CD4-positive, CD25-positive, alpha-beta regulatory T cell (primary cell): ENCODE measurements at places on chromosomes 6 and 20. TPM values are rescaled to one million over a fixed set of nuclear protein-coding genes. Genes with fewer than 3 reads are reported as not detected.
A peak's percentile ranks its signal among the peaks of the same experiment; 100 is the strongest.

ZBTB24 gene
- total RNA-seq: 20.2 TPM

- no peak for DNase-seq
Measured at GRCh38 chr20:11248687-11249638, 575.2 kb upstream of the JAG1 start.

- DNase-seq: no peak
Measured at GRCh38 chr6:109660526-109661320, 30.3 kb downstream of the AK9 start.

DNA sequence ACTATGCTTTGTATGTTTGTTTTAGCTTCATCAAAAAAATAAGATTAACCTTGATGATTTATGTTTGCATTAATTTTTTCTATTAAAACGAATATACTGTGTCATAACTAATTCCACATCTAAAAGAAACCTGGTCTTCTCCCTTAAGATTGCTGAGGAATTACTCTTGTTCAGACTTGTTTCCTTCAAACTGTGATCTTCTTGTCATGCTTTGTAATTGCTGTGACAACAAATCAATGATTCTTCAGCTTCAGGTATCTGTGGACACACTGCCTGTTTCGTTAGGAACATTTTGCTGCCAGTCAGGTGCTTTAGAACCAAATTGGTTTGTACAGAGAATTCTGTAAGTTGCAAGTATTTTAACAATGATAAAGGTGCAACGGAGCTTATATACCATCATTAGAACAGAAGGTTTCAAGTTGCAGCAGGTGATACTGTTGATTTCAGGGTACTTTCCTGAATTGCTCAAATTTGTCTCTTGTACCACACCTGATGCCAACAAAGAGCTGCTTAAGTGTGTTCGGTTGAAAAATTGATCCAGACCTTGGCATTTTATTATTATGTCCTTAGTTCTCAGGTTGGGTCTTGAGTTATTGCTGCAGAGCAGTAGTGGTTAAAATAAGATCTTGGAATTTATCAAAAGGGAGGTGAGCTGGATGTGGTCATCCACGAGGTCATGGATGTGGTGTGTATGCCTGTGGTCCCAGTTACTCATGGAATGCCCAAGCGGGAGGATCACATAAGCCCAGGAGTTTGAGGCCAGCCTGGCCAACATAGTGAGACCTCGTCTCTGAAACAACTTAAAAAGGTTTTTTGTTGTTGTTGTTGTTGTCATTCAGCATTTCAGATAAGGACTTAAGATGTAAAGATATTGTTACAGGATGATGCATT, 19.5 kb downstream of the SYTL3 start:
- no peak for DNase-seq

GRCh38 chr20:39136798-39137197, 174.7 kb downstream of the DHX35 start:
- no peak for DNase-seq

- no peak for DNase-seq
Measured at GRCh38 chr6:145349950-145350510, 385.3 kb downstream of the EPM2A start.

ARMC12 gene
- 0.57 TPM for total RNA-seq

GRCh38 chr6:14265049-14266021, 147.8 kb downstream of the CD83 start:
- no peak for DNase-seq

DNA sequence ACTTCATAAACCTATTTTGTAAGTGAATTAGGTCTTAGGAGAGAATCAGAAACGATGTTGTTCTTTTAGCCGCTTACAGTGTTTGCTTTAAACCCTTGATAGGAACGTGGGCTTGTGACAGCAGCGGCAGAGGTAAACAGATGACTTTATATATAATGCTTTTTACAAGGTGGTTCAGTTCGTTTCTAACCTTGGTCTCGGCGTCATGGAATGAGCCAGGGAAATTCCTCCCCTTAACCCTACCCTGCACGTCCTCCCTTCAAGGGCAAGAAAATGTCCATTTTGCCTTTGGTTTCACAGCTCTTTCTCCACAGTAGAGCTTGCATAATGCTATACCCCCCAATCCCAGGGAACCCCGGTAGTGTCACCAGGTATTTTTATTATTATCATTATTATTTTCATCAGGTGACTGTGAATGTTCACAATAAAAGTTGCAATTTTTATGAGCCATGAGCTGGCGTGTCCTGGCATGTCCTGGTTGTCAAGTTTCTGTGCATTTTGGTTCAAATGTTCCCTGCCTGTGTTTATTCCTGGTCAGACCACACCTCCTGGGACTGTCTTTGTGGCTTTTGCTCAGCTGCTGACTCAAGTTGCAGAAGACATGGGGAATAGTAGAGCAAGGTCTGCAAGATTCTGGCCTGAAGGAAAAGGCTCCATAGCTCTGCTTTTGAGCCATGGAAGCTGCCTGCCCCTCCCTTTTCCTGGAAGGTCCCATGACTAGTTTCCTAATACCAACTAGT, 112.8 kb upstream of the BMP2 start:
- DNase-seq: no peak

GRCh38 chr6:132995432-132995831, 181.1 kb downstream of the RPS12 start:
- no peak for DNase-seq

DNA sequence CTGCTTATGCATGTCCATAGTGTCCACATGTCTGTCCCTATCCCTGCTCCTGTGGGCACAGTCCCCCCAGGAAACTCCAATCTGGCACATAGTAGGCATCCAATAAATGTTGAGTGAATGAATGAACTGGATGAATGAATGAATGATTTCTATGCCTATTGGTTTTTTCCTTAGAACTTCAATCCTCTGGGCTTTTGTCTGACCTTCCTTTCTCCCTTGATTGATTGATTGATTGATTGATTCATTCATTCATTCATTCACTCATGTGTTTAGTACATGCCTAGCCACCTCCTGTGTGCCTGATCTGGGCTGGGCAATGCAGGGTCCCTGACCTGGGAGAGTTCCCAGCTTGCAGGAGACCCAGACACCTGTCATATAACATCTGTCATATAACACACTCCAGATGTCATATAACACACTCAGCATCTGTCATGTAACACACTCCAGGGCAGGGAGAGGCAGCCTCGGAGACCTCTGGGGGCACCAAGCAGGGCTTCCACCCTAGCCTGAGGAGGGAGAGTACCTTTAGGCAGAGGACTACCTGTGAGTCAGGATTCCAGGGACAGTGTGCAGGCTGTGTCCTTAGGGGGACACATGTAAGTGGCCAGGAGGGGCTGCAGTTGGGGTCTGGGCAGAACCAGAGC, 17.9 kb downstream of the VSTM2L start:
- DNase-seq: no peak

DNA sequence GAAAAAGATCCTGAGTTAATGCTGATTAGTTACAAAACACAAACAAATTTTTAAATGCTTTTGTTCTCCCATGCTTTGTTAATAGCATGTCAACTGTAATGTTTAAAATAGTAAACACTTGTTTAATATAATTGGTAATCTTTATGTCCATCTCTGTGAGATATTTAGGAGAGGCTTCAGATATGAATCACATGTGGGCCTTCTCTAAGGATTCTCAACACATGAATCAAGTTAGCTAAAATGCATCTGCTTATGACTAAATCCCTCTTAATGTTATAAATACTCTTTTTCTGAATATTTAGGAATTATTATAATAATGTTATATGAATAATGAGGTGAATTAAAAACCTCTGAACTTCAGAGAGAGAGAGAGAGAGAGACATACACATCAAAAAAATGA, 345.9 kb upstream of the MANEA start:
- DNase-seq: no peak

PRDM13 gene
- not detected for total RNA-seq

GRCh38 chr20:22762576-22763256, 178.3 kb upstream of the FOXA2 start:
- no peak for DNase-seq

CTSZ gene
- 26.6 TPM for total RNA-seq

DNA sequence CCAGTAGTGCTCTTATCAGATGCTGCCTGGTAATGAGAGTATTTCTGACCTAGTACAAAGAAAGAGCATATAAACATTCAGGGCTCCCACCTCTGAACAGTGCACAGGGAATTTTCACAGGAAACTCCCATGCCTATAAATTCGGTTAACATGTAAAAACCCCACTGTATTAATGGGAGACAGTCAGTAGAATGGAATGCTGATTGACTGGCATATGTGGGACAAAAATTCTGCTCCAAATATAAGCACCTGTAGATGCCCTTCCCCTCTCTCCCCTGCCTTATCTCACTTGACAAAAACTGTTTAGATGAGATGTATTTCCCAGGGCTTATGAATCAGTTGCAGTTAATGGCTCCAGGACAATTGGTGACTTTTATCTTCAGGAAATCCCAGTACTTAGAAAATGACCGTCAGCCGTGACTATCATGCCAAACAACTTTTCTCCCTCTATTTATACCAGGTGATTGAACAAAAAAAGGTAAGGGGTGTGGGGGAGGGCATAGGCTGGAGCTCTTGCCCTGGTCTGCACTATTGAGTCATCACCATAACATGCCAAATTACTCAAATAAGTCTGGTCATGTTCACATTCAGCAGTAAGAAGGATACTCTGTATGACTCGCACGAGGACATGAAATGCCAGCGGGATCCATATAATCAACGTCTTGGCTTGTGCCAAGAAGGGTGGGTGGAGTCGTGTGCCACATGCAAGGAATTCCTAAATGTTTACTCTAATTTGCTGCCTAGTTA, 176.4 kb upstream of the BMP2 start:
- no peak for DNase-seq

DNA sequence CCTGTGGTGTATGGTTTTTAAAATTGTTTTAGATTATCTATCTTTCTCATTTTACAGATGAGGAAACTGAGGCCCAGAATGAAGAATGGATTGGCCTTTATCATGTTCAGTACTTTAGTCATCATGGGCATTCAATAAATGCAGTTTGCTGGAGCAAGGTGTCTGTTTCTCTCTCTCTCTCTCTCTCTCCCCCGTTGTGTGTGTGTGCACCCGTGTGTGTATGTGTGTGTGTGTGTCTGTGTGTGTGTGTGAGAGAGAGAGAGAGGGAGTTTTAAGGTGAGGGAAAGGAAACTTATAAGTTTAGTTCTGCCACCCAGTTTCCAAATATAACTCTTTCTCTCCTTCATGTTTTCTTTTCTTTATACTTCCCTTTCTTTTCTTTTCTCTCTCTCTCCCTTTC, 62.4 kb downstream of the CTNNBL1 start:
- DNase-seq: no peak

DTNBP1 gene
- total RNA-seq: 22.4 TPM

DNA sequence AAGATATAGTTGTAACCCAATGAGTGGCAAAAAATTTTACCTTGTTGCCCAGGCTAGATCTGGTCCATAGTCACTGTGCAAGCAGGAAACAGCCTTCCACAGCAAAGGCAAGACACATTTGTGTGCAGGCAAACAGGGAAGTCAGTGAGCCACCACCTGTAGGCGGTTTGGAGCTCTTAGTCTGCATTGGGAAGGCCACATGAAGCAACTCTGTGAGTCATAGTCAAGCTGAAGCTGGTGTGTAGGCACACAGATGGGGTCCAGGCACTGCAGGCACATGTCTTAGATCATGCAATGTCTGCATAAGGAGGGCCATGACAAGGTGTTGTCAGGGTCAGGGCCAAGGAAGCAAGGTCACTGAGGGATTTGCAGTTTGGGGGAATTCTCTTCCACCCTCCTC, 543.2 kb upstream of the EPHA7 start:
- DNase-seq: peak; percentile 0

SLC35D3 gene
- 0.15 TPM for total RNA-seq
